ENCODE measurements at places on chromosomes 16 and 17.

- DNase-seq: no peak
- no peak overlapping the region for H3K27ac ChIP-seq
- no peaks in the 10 kb centered on the region for H3K4me1 ChIP-seq
- H3K36me3 ChIP-seq: no peaks in the 10 kb centered on the region
Observed at GRCh38 chr17:31400481-31400950, 9.0 kb downstream of the RAB11FIP4 start.

GRCh38 chr16:4610011-4611005, 4.4 kb downstream of the UBALD1 start:
- no peak overlapping the region for H3K4me3 ChIP-seq
- no peaks in the 10 kb centered on the region for H3K27me3 ChIP-seq
- DNase-seq: no peak
- H3K4me1 ChIP-seq: no peaks in the 10 kb centered on the region
- H3K36me3 ChIP-seq: no peaks in the 10 kb centered on the region

DNA sequence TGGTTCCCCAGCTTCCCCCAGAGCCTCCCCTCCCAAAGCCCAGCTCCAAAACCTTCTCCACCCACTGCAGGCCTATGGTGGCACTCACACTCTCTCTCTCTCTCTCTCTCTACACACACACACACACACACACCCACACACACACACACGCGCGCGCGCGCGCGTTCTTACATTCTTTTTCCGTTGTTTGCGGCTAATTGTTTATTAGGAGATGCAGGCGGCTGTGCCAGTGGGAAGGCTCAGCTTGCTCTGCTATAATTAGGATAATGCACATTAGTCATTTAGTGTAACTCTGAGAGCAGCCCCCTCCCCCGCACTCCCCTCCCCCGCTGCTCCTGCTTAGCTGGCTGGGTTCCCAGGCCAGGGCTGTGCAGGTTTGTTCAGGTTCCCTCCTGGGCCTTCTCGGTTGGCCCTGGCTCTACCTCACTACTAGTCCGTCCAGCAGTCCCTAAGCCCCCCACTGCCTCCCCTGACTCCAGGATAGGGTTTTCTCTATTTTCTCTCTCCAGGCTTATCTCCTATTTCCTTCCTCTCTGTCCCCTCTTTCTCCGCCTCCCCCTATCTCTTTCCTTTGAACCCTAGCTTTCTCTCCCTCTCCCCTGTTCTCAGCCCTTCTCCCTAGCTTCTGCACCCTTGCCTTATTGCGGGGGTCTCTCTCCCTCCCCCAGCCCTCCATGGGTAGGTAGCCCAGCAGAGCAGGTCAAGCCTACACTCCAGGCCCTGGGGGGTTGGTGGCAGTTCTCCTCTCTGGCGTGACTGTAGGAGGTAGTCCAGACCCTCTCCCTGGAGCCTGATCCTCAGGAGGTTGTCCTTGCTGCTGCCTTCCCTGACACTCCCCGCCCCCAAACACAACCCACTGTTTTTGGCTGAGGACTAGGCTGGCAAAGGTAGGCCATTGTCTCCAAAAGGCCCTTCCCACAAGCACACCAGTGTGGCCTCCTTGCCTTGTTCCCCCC, 34.0 kb downstream of the TMEM132E start:
- H3K4me1 ChIP-seq: no peaks in the 10 kb centered on the region
- no peak for DNase-seq
- no peaks in the 10 kb centered on the region for H3K36me3 ChIP-seq
- no peak overlapping the region for H3K27ac ChIP-seq
- peaks cover 12% of the 10 kb centered on the region for H3K27me3 ChIP-seq
- H3K4me3 ChIP-seq: no peak overlapping the region

GRCh38 chr16:63530208-63530607, 1494.0 kb upstream of the CDH8 start:
- no peak for DNase-seq
- H3K4me3 ChIP-seq: no peak overlapping the region
- no peaks in the 10 kb centered on the region for H3K36me3 ChIP-seq
- no peaks in the 10 kb centered on the region for H3K4me1 ChIP-seq
- H3K27me3 ChIP-seq: no peaks in the 10 kb centered on the region
- H3K27ac ChIP-seq: no peak overlapping the region

DNA sequence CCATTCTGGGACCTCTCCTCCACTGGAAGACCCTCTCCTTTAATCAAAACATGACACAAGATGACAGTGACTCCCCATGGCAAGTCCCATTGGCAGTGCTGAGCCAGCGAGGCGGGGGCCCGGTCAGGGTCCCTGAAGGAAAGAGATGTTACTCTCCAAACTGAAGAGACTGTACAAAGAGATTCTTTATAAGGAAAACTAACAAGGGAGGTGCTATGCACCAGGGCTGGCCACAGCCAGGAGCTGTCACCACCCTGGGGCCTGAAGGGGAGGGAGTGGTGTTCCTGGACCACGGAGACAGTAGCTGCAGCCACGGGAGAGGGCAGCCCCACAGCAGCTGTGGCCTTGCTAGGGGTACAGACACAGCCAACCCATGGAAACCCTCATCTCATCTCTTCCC, 123.1 kb downstream of the XYLT1 start:
- H3K27ac ChIP-seq: peak overlapping the region; percentile 97
- DNase-seq: no peak
- H3K4me3 ChIP-seq: peak overlapping the region; percentile 61
- peaks cover 81% of the 10 kb centered on the region for H3K4me1 ChIP-seq
- peaks cover 4% of the 10 kb centered on the region for H3K36me3 ChIP-seq

GRCh38 chr17:76781056-76781982, 43.4 kb downstream of the MFSD11 start:
- H3K27me3 ChIP-seq: no peaks in the 10 kb centered on the region
- no peak overlapping the region for H3K27ac ChIP-seq
- H3K4me3 ChIP-seq: no peak overlapping the region
- peaks cover 23% of the 10 kb centered on the region for H3K36me3 ChIP-seq
- no peak for DNase-seq
- H3K4me1 ChIP-seq: no peaks in the 10 kb centered on the region

GRCh38 chr16:73542885-73543284, 495.0 kb upstream of the ZFHX3 start:
- no peak overlapping the region for H3K4me3 ChIP-seq
- no peaks in the 10 kb centered on the region for H3K36me3 ChIP-seq
- H3K27me3 ChIP-seq: peaks cover 7% of the 10 kb centered on the region

DNA sequence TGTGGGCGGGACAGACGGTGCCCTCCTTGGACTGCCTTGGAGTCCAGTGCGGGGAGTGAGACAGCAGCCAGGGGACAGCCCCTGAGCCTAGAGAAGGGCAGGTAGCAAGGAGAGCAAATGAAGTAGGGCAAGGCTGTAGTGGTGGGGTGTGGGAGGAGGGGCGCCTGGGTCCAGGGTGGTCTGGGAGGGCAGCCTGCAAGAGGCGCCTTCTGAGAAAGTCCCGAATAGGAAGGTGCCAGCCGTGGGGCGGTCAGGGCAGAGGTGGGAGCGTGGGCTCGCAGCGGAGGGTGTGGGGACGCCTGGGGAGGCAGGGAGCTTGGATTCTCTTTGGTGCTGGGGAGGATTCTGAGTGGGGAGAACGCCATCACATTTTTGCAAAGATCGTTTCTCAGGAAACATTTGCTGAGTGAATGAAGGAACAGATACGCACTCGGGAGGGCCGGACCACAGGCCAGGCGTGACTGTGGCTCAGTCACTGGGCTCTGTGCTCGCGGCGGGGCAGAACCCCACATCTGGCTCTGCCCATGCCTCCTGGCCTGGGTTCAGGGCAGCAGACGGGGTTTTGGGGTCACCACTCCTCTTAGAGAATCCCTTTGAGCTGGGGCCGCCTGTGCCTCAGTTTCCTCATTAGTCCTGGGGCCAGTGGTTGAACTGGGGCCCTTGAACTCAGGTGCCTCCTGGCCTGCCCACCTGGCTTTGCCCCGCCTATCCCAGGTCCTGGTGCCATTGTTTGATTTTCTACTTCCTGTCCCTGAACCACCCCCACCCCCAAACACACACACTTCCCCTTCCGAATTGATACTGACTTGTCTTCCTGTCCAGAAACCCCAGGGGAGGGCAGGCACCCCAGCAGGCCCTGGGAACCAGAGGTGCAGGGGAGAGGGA, 4.2 kb downstream of the SNN start:
- H3K27ac ChIP-seq: no peak overlapping the region
- H3K4me3 ChIP-seq: no peak overlapping the region
- H3K27me3 ChIP-seq: peaks cover 8% of the 10 kb centered on the region
- H3K4me1 ChIP-seq: peaks cover 29% of the 10 kb centered on the region
- no peak for DNase-seq

DNA sequence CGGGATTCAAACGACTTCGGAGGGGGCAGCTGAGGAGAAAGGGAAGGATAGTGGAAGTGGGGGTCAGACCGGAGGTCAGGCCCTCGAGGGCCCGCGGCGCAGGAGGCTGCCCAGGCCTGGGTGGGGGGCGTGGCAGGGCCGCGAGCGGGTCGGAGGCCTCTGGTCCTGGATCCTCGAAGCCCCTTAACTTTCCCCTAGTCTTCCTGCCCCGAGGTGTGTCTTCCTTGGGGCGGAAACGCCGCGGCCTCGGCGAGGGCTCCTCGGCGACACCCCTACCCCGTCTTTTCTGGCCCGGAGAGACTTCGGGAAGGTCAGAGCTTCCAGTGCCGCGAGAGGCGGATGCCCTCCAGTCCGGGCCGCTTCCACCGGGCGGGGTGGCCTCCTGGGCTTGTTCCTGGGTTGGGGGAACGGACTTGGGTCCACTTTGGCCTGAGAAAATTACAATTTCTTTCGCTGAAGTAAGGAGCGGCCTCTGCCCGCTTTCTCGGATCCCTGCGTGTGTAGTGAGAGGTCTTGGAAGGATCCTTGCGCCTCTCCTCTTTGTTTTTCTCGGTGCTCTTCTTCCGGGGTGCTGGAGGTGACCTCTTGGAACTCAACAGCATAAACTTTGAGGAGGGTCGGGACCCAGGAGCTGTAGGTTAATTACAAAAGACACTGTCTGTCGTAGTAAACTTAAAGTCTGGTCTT, 491 bp downstream of the IST1 start:
- peak overlapping the region; percentile 94 for H3K27ac ChIP-seq
- peaks cover 17% of the 10 kb centered on the region for H3K27me3 ChIP-seq
- DNase-seq: no peak

DNA sequence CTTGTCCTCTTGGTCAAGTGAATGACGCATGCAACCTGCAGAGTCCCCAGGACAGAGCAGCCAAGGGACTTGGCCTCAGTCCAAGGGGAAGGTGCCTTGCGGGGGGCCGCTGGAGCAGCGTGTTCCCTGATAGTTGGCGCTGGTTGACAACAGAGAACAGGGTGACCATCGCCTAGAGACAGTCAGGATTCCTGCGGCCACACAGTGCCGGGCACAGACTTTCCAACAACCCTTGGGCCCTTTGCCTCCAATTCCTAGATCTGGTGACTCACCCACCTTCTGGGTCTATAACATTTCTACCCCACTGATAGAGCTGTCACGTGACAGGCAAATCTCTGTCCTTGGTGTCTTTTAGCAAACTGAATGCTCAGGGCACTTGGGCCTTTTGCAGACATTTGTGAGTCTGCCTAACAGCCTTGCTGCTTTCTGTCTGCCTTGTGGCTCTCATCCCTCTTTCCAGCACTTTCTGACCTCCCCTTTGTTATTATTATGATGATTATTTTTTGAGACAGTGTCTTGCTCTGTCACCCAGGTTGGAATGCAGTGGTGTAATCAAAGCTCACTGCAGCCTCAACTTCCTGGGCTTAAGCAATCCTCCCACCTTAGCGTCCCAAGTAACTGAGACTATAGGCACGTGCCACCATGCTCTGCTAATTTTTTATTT, 11.9 kb upstream of the TEDC2 start:
- no peak overlapping the region for H3K4me3 ChIP-seq
- DNase-seq: no peak
- H3K27ac ChIP-seq: no peak overlapping the region
- peaks cover 15% of the 10 kb centered on the region for H3K36me3 ChIP-seq
- no peaks in the 10 kb centered on the region for H3K27me3 ChIP-seq

- no peaks in the 10 kb centered on the region for H3K36me3 ChIP-seq
- no peak overlapping the region for H3K27ac ChIP-seq
- H3K4me1 ChIP-seq: peaks cover 4% of the 10 kb centered on the region
Observed at GRCh38 chr17:28216052-28216451, 102.9 kb upstream of the TMEM97 start.

- H3K27ac ChIP-seq: no peak overlapping the region
- no peaks in the 10 kb centered on the region for H3K36me3 ChIP-seq
- no peaks in the 10 kb centered on the region for H3K27me3 ChIP-seq
- DNase-seq: no peak
Observed at GRCh38 chr16:50585331-50585776, 37.2 kb downstream of the NKD1 start.
